Liver (tissue), 10 donors: ENCODE measurements at places on chromosomes 1 and 21. TPM values are rescaled to one million over a fixed set of nuclear protein-coding genes. Genes with fewer than 3 reads are reported as not detected.

DNA sequence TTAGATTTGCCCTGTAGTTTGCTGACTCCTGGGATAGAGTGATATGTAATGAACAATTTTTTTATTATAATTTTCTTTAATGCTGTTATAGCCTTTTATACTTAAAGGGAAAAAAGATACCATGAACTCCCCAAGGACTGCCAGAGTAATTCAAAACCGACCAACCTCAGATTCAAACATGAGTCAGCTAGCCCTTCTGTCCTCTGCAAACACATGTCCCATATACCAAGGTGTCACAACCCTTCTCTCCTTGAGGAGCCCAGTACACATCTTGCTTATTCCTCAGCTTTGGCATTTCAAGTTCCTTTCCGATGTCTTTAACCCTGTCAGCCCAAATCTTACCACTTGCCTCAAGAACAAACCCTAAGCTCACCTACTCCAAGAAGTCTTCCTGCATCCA is 184.9 kb downstream of the KCNH1 start:
- no peak for DNase-seq

CELA3A gene
- total RNA-seq: not detected

DNA sequence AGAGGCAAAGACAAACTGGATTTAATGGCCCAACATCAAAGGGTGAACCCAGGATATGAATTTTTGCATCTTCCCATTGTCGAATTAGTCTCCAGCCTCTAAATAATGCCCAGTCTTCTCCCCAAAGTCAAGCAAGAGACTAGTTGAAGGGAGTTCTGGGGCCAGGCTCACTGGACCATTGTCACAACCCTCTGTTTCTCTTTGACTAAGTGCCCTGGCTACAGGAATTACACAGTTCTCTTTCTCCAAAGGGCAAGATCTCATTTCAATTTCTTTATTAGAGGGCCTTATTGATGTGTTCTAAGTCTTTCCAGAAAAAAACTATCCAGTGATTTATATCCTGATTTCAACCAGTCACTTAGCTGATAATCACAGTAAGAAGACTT is 26.5 kb downstream of the CD53 start:
- DNase-seq: no peak

HTR6 gene
- not detected for total RNA-seq

DNA sequence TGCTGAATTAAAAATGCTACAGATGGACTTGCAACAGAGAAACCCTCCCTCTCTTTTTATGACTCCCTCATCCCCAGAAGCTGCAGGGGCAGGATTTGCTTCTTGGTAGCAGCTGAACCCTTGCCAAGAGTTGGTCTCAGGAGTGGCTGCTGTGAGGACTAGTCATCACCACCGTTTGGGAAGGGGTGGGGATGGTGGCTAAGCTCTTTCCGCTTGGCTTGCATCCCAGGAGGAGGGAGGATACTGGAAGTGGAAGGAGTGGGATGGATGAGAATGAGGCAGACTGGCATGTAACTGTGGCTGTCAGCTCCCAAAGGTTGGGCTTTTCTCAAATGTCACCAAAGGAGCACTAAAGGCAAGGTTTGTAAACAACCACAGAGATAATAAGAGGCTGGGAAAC is 50.8 kb upstream of the COL24A1 start:
- no peak for DNase-seq

GRCh38 chr1:109880971-109881894 is 29.4 kb upstream of the CSF1 start:
- DNase-seq: peak; percentile 47

HJV gene
- total RNA-seq: 80.5 TPM

GRCh38 chr1:235642011-235642942 is 7.3 kb downstream of the GNG4 start:
- DNase-seq: no peak

- no peak for DNase-seq
These were observed 7.3 kb downstream of the SYTL1 start for GRCh38 chr1:27348861-27349783.

ADAMTS5 gene
- total RNA-seq: 2.5 TPM

GRCh38 chr1:154178013-154178412 is 13.9 kb downstream of the TPM3 start:
- no peak for DNase-seq

CRYZL1 gene
- 14.7 TPM for total RNA-seq

DNA sequence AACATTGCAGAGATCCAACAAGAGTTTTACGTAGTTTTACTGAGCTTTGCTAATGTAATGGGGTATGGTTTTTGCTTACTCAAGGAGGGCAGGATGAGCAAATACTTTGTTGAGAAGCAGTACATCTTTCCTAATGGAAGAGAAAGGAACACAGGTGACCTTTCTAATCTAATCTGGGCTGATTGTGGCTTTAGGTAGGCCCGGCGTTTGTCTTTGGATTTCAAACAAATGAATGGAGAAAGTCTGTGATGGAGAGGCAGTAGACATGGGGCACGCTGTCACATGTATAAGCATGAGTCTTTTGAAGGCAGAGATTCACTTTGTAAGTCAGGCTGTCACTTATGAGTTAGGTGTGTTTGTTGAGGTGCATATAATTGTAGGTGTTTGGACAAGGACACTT is 1.7 kb downstream of the PLEKHM2 start:
- DNase-seq: no peak

GRCh38 chr1:116405241-116406135 is 32.4 kb downstream of the ATP1A1 start:
- DNase-seq: no peak

GRCh38 chr1:159208175-159208825 is 3.6 kb downstream of the ACKR1 start:
- no peak for DNase-seq
